HFFc6 (cell line): ENCODE measurements at places on chromosomes 3 and 15.

- no peaks in the 10 kb centered on the region for H3K36me3 ChIP-seq
- peaks cover 56% of the 10 kb centered on the region for H3K4me1 ChIP-seq
- H3K27ac ChIP-seq: no peak overlapping the region
- H3K4me3 ChIP-seq: no peak overlapping the region
- DNase-seq: peak; percentile 36
These were observed 4.0 kb downstream of the SCAANT1 start for GRCh38 chr3:63908081-63908736.

DNA sequence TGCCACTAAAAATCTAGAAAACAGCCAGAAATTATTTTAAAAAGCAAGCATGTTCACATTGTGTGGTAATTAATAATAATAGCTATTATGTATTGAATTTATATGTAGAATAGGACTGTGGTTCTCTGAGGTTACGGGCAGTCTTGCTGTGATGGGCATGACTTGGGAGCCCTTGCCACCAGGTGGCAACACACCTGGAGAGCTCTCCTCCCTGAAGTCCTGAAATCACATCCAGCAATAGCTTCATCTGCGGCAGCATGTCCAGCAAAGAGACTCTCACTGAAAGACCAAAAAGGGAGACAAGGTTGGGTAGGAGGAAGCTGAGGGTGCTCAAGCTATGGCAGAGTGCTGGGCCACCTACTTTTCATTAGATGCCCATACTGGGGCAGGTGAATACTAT lies 206.8 kb upstream of the IL12A start:
- H3K4me3 ChIP-seq: no peak overlapping the region
- peaks cover 2% of the 10 kb centered on the region; the same call in 1 of the 2 replicates for H3K27me3 ChIP-seq
- peak overlapping the region; percentile 49; the same call in 1 of the 2 replicates for H3K27ac ChIP-seq
- DNase-seq: no peak
- peaks cover 41% of the 10 kb centered on the region for H3K36me3 ChIP-seq
- peaks cover 81% of the 10 kb centered on the region for H3K4me1 ChIP-seq

DNA sequence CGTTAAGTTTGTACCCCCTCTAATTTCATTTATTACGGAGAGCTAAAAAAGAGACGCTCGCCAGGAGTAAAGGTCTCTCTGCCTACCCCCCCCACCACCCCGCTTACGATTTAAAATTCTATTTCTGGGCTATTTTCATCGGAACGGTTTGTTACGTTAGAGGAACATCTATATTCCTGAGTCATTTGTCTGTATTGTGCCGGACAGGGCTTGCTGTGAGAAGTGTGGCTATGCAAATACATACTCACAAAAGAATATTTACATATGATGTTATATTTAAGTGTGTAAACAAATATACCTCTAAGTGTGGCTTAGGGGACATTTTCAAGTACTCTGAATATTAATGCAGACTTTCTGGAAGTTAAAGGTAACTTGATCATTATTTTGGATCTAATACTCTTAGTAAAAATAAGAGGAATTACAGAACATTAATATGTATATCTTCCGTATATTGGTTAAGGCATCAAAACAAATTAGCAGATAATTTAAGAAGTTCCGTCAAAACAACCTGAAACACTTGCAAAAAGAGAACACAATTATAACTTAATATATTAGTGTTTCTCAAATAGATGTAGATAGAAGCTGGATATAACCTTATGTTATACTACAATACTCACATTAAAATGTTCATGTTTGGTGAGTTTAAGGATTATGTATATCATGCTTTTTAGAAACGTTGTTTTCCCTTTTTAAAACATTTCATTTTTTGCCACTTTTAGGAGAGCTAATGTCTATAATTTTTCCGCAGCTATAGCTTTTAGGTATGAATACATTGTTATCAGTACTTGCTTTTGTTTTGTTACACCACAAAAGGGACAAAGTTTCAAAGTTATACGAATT lies 1.6 kb upstream of the SHOX2 start:
- DNase-seq: no peak
- H3K36me3 ChIP-seq: peaks cover 14% of the 10 kb centered on the region
- H3K4me1 ChIP-seq: peaks cover 59% of the 10 kb centered on the region
- peak overlapping the region; percentile 26; the same call in 1 of the 2 replicates for H3K27ac ChIP-seq
- H3K4me3 ChIP-seq: peak overlapping the region; percentile 95

DNA sequence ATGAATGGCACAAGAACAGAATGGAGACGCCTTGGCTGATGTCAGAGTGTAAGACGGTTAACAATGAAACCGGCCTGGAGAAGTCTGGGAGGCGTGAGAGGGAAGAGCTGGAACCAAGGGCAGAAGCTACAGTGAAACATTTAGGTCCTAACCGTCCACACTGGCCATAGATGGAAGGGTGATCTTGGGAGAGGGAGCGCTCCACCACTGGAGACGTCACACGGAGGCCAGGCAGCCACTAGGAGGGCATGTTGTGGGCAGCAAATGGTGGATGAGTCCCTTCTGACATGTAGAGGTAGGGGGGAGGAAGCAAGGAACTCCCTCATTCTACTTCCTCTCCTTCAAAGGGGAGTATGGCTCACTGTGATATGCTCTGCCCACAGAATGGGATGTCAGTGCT lies 23.8 kb downstream of the FEM1B start:
- H3K4me3 ChIP-seq: no peak overlapping the region
- peaks cover 2% of the 10 kb centered on the region for H3K27me3 ChIP-seq
- peaks cover 39% of the 10 kb centered on the region for H3K4me1 ChIP-seq
- DNase-seq: no peak

GRCh38 chr3:3110749-3111361 lies 681 bp upstream of the IL5RA start:
- no peaks in the 10 kb centered on the region for H3K36me3 ChIP-seq
- peaks cover 1% of the 10 kb centered on the region; the same call in 1 of the 2 replicates for H3K27me3 ChIP-seq
- H3K27ac ChIP-seq: no peak overlapping the region
- H3K4me3 ChIP-seq: no peak overlapping the region

DNA sequence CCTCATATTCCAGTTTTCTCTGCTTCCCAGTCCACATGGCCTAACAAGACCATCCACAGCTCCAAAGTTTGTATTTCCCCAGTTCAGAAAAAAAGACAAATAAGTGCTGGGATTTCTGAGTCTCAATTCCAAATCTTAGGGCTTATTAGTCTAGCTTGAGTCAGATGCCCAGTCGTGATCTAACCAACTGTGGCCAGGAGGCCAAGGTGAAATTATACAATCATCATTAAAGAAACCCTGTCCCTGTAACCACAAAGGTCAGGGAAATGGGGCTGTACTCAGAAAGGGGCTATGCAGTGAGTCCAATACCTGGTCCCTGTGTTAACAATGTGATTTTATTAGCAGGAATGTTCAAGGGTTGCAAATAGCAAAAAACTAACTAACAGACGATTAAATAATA lies 40.5 kb upstream of the MITF start:
- H3K4me1 ChIP-seq: peaks cover 23% of the 10 kb centered on the region
- no peak overlapping the region for H3K4me3 ChIP-seq

DNA sequence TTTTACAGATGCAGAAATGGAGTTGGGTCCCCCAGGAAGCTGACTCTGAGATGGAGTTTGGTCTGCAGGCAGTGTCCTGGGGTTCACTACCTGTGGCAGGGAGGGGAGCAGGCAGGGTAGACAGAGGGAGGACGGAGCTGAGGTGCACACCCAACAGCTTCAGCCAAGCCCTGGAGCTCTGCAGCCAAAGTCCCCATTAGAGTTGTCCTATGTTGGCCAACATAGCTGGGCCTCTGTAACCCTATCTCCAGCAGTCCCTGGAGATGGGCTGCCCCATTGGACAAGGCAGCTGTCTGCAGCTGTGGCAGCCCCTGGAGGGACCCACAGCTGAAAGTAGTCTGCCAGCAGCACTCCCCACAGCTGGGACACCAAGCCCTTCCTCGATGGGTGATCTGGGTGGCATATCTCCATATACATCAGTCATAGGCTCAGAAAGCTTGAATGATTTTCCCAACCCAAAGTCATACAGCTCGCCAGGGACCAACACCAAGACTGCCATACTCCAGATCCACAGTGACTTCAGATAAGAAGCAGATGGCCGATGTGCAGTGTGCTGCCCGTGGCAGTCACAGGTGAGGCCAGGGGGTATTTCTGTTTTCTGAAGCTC lies 31.9 kb downstream of the STARD5 start:
- H3K4me3 ChIP-seq: no peak overlapping the region
- H3K27me3 ChIP-seq: peaks cover 25% of the 10 kb centered on the region
- H3K36me3 ChIP-seq: no peaks in the 10 kb centered on the region

DNA sequence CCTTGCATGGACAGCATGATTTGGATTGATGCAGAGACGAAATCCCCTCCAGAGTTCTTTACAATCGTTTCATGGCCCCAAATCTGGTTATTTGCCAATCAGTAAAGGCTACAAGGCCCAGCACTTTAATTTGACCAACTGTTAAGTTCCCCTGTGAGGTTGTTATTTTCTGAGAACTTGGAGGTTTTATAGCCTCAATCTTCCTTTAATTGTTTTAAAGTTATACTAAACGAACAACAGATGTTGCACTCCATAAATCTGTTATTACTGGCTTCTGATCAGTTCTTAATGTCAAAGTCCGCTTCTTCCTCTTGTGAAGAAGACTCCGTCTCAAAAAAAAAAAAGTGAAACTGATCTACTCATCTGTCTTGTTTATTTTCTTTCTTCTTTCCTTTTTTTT lies 30.8 kb downstream of the LARP6 start:
- H3K27me3 ChIP-seq: no peaks in the 10 kb centered on the region; the same call in 1 of the 2 replicates
- DNase-seq: no peak
- no peak overlapping the region for H3K4me3 ChIP-seq
- no peaks in the 10 kb centered on the region for H3K36me3 ChIP-seq

GRCh38 chr3:43948013-43948412 lies 257.3 kb downstream of the ABHD5 start:
- H3K36me3 ChIP-seq: peaks cover 6% of the 10 kb centered on the region
- H3K27ac ChIP-seq: no peak overlapping the region
- DNase-seq: no peak
- peaks cover 42% of the 10 kb centered on the region for H3K27me3 ChIP-seq
- no peak overlapping the region for H3K4me3 ChIP-seq
- H3K4me1 ChIP-seq: peaks cover under 1% of the 10 kb centered on the region; the same call in 1 of the 2 replicates
